ENCODE measurements at places on chromosomes 16 and 17.
A peak's percentile ranks its signal among the peaks of the same experiment; 100 is the strongest.

- peak; percentile 30 for DNase-seq
Observed at GRCh38 chr16:9053006-9053601, 38.3 kb upstream of the HAPSTR1 start.

DNA sequence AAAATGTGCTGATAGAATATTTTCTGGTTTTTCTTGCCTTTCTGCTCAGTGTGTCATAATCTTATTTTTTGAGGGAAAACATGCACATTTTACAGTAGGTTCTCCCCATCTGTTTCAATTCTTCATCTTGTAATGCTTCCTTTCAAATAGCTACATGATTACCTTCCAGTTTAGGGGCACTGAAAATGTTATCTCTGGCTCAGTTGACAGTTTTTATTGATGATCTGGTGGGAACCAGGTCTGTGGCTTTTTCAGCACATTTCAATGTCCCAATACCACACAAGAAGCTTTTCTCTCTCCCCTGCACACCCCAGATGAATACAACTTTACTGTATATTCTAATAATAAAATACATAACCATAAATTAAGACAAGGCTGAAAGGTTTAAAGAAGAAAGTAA, 36.5 kb downstream of the FTO start:
- no peak for DNase-seq

- DNase-seq = no peak
Observed at GRCh38 chr16:28532940-28533647, 5.7 kb downstream of the NUPR1 start.

- no peak for DNase-seq
Observed at GRCh38 chr17:68460715-68461114, 3.4 kb upstream of the WIPI1 start.

- DNase-seq = peak; percentile 83
Observed at GRCh38 chr17:47239967-47240651, 13.5 kb upstream of the ITGB3 start.

- no peak for DNase-seq
Observed at GRCh38 chr17:61591018-61591417, at the start of gene NACA2. NACA2 (minus strand) TSS chr17:61591219; CDS start chr17:61591180, 39 bp downstream.

DNA sequence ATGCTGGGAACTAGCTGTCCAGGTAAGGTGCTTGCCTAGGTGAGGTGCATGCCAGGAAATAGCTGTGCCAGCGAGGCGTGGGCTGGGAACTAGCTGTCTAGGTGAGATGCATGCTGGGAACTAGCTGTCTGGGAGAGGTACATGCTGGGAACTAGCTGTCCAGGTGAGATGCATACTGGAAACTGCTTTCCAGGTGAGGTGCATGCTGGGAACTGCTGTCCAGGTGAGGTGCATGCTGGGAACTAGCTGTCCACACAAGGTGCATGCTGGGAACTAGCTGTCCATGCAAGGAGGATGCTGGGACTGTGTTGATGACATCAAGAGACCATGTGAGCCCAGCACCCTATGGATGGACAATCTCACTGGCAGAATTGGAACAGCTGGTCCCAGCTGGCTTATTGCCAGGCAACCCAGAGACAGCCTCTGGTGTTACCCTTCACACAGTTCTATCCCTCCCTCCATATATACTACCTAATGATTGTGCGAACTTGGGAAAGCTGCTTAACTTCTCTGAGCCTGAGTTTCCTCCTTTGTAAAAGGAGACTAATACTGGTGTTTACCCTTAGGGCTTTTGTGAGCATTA, 479.9 kb upstream of the RBFOX1 start:
- DNase-seq = no peak

GRCh38 chr16:67884684-67885083, at the start of gene NRN1L:
NRN1L (plus strand) TSS chr16:67884885; CDS start chr16:67884904, 19 bp downstream.
- peak; percentile 84 for DNase-seq

- DNase-seq = no peak
Observed at GRCh38 chr16:65570261-65570660, 448.4 kb upstream of the CDH11 start.

- DNase-seq = no peak
Observed at GRCh38 chr16:48013491-48013901, 142.3 kb downstream of the ABCC12 start.

DNA sequence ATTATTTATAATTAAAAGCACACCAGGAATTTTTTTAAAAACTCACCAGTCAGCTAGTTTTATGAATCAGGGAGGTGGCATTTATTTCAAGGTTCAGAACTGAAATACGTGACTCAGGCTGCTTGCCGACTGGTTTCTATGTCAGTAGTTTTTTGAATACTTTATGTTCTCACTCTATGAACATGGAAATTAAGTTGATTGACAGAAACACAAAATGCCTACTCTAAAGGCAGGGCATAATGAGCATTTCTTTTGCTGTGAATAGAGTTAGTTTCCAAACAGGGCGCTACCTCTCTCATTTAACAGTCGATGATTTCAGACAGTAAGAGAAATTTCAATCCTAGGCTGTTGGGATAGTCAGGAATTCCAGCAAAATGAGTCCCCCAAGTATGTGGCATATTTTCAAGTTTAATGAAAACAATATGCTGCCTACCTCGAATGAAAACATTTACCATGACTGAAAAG, 6.7 kb downstream of the HS3ST3B1 start:
- no peak for DNase-seq

DNA sequence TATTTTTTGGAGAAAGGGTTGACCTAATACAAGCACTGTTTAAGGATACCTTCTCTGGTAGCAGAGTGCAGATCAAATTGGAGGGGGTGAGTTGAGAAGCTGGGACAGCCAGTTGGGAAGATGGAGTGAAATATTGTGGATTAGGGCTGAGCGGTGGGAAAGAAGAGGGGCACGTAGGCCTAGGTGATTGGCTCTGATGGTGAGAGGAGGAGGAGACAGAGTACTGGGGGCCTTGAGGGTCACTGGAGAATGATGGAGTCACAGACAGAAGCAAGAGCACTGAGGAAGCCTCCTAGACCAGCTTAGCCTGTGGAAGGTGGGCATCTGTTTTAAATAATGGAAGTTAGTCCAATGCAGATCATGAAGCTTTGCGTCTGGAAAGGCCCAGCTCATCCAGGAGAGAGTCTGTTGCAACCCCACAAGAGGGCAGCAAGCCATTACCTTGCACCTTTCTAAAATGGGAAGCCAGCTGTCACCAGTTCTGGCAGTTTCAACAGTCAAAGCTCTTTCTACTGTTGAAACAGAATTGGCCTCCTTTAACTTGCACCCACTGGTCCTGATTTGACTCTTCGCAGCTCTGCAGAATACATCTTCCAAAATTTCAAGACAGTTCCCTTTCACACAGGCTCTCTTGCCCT, 11.8 kb downstream of the SLC9A5 start:
- DNase-seq = peak; percentile 46

DNA sequence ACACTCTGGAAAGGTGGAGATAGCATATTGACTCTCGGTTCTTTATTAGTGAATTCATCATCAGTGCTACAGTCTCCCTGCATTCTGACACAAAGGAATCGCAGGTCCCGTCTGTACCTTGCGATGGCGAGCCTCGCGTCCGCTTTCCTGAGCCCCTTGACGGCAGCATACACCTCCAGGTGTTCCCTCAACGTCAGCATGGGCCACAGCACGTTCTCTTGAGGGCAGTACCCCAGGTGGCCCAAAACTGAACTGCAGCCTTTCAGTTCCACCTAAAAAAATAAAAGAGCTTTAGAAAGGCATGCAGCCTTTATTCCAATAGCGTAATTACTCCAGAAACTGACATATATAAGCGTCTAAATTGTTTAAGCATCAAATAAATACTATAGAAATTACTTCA, 24.2 kb upstream of the ABCA9 start:
- DNase-seq = no peak

DNA sequence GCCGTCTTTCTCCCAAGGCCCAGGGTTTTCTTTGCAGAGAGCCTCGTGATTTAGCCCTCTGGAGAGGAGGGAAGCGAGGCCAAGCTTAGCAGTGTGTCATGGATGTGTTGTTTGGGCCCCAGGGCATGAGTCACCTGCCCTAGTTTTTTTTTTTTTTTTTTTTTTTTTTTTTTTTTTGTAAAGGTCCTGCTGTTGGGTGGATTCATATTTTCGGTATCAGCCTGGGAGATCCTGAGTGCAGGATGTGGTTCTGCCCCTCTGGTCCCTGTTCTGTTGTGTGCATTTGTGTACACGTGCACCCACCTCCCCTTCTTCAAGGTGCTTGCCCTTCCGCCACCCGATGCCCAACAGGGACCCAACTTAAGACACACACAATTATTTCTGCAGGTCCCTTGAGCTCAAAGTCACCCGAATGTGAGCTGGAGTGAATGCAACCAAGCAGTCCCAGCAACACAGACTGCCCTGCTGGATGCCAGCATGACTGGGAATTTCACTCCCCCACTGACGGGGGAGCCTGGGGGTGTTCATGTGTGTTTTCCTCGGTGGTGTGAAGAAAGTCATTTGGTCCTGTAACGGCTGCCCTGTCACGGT, 265.8 kb upstream of the TNRC6C start:
- no peak for DNase-seq

GRCh38 chr16:2956579-2956956, 7.5 kb upstream of the KREMEN2 start:
- DNase-seq = no peak

DNA sequence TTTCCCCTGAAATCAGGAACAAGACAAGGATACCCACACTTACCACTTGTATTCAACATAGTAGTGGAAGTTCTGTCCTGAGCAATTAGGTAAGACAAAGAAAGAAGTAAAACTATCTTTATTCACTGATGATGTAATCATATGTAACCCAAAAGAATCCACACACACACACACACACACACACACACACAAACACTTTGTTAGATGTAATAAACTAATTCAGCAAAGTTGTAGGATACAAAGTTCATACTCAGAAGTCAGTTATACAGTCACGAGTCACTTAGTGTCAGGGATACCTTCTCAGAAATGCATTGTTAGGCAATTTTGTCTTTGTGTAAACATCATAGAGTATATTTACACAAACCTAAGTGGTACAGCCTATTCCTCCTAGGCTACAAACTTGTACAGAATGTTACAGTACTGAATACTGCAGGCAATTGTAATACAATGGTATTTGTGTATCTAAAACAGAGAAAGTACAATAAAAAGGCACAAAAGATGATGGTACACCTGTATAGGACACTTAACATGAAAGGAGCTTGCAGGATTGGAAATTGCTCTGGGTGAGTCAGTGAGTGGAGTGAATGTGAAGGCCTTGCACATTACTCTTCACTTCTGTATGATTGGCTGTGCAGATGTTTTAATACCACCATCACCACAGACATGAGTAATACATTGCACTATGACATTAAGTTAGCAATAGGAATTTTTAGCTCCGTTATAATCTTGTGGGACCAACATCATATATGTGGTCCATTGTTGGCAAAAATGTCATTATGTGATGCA, 370.1 kb downstream of the ZFHX3 start:
- no peak for DNase-seq

GRCh38 chr16:67535201-67535600, 6.6 kb downstream of the RIPOR1 start:
- DNase-seq = no peak

- no peak for DNase-seq
Observed at GRCh38 chr17:681738-682529, 32.7 kb downstream of the VPS53 start.

DNA sequence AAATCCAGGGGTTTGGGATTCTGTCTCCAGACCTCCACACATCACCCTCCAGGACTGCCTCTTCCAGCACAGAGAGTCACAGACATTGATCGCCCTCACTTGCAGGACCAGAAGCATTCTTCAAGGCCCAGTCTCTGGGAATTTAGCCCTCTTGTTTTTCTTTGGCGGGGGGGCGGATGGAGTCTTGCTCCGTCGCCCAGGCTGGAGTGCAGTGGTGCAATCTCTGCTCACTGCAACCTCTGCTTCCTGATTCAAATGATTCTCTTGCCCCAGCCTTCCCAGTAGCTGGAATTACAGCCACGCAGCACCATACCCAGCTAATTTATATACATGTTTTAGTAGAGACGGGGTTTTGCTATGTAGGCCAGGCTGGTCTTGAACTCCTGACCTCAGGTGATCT, 8.5 kb upstream of the ITGAL start:
- DNase-seq = no peak

- no peak for DNase-seq
Observed at GRCh38 chr16:88705801-88706228, 393 bp downstream of the RNF166 start.

- peak; percentile 20 for DNase-seq
Observed at GRCh38 chr17:52148969-52149351, 9.6 kb downstream of the CA10 start.

GRCh38 chr16:83159049-83159448, 532.3 kb downstream of the CDH13 start:
- DNase-seq = no peak

GRCh38 chr16:58859958-58860669, 126.0 kb upstream of the GOT2 start:
- DNase-seq = no peak

DNA sequence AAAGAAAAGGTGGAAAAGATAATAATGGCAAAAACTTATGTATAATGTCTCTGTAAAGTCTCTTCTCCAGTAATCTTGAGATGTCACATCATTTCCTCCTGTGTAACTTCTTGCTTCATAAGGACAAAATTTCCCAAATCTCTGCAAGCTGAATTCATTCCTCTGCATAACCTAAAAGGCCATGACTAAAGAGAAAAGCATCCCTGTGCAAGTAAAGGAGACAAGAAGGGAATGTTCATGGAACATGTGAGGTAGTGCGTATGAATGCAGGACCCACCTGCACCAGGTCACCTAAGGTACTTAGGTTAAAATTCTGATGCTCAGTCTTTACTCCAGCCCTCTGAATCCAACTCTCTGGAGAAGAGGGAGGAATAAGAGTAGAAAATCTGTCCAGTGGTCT, 46.9 kb upstream of the NLK start:
- no peak for DNase-seq

GRCh38 chr17:27414271-27414670, 42.0 kb upstream of the KSR1 start:
- no peak for DNase-seq

GRCh38 chr17:57908278-57908677, 46.9 kb downstream of the CUEDC1 start:
- no peak for DNase-seq
